Small intestine (tissue), 16 donors: ENCODE measurements at places on chromosomes 3 and 15. TPM values are rescaled to one million over a fixed set of nuclear protein-coding genes. Genes with fewer than 3 reads are reported as not detected.

DNA sequence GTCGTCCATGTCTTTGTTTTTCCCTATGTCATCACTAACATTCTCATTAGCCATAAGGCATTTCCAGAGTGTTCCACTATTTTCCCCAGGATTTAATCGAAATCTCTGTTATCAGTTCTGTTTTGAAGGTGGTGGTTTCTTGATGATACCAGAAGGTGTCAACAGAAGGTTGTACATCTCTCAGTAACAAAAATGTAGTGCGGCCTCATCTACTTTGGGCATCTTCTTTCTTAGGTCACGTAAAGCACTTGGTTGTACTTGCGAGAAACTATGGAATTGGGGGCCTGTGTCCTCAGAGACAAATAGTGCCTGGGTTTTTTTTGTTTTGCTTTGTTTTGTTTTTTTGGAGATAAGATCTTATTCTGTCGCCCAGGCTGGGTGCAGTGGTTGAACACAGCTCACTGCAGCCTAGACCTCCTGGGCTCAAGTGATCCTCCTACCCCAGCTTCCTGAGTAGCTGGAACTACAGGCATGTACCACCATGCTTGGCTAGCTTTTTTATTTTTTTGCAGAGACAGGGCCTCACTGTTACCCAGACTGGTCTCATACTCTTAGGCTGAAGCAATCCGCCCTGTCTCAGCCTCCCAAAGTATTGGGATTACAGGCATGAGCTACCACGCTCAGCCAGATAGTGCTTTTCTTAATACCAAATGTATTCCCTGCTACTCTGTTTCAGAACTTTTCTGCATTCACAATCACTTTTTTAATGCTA is 61.2 kb upstream of the FURIN start:
- DNase-seq, result no peak

Gene GPR160
- 358 TPM for polyA plus RNA-seq

GRCh38 chr3:107222907-107223306 is 154.3 kb upstream of the CCDC54 start:
- no peak for DNase-seq

DNA sequence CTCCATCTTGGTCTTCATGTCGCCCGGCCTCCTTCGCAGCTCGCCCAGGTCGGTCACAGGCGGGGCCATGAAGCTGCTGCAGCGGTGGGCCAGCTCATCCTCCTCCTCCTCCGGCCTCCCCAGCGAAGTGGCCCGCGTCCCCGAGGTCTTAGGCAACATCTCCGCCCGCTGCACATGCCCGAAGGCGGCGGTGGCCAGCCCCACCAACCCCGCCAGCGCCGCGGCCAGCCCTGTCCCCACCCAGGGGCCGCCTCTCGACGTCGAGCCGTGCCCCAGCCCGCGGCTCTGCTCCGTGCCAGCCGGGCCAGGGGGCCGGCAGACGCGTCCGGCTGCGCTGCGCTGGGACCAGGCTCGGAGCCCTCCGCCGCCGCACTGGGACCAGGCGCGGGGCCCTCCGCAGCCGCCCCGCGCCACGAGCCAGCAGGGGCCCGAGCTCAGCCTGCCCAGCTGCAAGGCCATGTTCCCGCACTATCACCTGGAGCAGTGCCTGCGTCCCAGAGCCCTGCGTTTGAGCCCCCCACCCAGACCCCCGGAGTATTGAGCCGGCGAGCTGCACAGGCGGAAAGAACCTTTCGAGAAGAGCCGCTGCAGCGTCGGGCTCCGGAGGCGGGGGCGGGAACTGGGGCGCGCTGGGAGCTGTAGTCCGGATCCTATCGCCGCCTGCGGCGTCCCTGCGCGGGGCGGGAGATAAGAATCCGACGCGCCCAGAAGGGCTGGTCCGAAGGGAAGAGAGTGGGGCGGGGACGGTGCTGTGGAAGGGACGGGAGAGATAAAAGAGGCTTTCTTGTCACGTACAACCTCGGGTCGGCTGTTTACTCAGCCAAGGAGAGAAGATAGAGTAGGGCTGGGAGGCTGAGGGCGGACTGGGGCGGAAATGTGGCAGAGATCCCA is at the start of gene CPOX:
Gene CPOX (minus strand): TSS at position 566 of the 891 bp plus-strand sequence. CDS start 107 bp downstream, at position 459.
- peak; percentile 97 for DNase-seq

GRCh38 chr15:99202176-99202552 is 47.2 kb downstream of the TTC23 start:
- DNase-seq, result no peak

Gene RAB6B
- not detected for polyA plus RNA-seq
